ACHN (cell line): ENCODE measurements at places on chromosomes 13 and 19.

GRCh38 chr19:18424122-18424889 is 5.1 kb downstream of the SSBP4 start:
- DNase-seq: no peak

DNA sequence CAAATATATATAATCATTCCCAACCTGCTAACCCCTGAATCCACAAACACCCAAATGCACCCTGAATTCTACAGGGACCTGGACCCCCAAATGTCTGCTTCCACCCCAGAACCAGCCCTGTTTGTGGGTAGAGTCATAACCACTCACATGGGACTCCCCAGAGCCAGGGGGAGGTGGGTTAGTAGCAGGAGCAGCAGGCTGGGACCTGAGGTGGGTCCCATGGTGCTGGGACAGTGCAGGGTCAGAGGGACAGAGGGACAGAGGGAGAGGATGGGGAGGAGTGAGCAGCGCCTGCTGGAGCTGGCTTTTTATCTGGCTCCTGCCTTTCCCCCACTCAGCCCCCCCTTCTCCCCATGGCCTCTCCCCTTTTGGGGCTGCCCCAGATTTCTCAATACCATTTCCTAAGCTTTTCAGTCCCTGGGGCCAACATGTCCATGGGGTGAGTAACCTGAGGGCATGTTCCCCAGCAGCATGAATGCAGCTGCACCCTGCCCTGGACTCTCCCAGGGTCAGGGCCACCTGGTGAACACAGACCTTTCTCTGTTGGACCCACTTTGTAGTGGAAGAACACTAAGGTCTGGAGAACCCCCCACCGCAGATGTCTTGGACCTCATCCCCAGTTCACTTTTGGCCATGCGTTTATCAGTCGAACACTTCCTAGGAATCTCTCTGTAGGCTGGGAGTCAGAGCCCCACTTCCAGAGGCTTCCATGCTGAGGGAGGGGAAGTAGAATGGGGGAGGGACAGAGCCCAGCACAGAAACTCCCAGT is at the start of gene C3:
TSS of gene C3 (minus strand) at position 282 of the 769 bp plus-strand sequence. CDS start at position 221, 61 bp downstream.
- DNase-seq: peak; percentile 15

DNA sequence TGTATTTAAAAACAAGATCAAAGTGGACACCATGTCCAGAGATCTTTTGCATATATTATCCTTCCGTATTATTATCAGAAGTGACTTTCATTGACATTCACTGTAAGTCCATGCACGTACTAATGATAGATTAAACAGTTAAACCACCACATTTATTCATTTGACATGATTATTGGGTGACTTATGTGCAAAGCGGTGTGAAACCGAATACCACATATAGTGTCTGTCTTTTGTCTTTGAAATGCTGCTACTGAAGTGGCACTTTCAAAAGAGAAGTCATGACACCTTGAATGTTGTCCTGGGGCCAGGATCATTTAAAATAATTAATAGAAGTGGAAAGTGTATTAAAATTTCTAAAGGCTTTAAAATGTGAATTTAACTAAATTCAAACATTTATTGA is 100.1 kb downstream of the ERCC5 start:
- DNase-seq: no peak

GRCh38 chr13:46756977-46757376 is 40.0 kb downstream of the ESD start:
- no peak for DNase-seq

DNA sequence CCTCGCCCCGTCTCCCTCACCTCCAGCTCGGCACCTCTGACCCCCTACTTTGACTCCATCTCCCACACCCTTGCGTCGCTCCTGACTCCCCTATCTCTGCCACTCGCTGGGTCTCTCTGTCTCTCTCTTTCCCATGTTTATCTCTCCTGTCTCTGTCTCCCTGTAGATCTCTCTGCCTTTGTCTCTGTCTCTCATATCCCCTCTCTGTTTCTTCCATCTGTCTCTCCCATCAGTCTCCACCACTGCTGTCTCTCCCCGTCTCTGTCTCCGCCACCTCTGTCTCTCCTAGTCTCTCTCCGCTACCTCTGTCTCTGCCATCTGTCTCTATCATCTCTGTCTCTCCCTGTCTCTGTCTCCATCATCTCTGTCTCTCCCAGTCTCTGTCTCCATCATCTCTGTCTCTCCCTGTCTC is 12.4 kb upstream of the BBC3 start:
- no peak for DNase-seq

DNA sequence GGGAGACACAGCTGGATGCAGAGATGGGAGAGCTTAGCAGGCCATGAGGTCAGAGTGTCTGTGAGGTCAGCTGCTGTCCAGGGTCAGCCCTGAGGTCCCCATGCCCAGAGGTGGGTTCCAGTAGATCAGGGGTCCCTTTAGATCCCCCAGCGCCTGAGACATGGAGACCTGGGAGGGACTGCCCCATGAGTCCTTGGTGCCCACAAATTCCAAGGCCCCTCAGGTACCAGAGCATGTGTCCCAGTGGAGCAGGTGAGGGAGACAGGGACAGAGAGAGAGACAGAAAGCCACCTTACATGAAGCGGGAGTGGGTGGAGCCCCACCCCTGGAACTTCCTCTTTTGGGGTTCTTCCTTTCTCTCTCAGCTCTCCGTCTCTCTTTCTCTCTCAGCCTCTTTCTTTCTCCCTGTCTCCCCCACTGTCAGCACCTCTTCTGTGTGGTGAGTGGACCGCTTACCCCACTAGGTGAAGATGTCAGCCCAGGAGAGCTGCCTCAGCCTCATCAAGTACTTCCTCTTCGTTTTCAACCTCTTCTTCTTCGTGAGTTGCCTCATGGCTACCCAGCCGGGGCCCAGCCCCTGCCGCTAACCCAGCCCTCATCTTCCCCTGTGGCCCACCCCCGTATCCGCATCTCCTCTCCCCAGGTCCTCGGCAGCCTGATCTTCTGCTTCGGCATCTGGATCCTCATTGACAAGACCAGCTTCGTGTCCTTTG is at the start of gene CD37:
TSS of gene CD37 (plus strand) at position 336 of the 713 bp plus-strand sequence. CDS start at position 471, 135 bp downstream.
- DNase-seq: no peak

DNA sequence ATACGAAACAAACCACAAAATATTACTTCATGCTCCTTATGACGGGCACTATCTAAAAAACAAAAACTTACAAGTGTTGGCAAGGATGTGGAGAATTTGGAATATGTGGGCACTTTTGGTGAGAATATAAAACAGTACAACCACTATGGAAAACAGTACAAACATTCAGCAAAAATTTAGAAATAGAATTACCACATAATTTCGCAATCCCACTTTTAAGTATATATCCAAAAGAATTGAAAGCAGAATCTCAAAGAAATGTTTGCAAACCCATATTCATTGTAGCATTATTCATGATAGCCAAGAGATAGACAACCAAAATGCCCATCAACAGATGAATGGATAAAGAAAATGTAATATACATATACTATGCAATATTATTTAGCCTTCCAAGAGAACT is 1173.7 kb upstream of the PRR20A start:
- DNase-seq: no peak

DNA sequence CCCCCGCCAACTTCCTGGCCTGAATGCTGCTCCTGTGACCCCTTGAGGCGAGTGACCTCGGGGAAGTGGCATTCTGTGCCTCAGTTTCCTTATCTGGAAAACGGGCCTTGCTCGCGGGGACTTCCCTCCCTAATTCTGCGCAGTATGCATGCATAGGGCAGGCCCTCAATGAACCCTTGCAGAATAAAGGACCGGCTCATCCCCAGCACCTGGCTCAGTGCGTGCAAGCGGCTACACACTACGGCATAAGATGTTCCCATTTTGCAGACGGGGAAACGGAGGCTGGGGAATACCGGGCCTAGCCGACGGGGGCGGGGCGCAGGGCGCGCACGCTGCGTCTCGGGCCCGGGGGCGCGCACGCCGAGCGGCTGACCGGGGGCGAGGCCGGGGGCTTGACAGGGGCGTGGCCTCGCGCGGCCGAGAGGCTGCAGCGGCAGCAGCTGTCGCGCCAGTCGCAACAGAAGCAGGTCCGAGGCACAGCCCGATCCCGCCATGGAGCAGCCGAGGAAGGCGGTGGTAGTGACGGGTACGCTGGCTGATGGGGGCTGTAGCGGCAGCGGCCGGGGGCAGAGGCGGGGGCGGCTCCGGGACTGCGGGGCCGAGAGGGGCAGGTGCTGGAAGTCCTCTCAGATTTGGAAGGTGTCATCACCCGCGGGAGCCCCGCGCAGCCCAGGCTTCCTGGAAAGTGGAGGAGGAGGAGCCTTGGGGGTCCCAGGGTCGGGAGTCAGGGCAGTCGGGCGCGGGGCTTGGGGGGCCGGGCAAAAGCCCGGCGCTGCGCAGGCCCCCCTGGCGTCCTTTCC is at the start of gene PGPEP1:
TSS of gene PGPEP1 (plus strand) at position 409 of the 800 bp plus-strand sequence. CDS start at position 493, 84 bp downstream.
- peak; percentile 63 for DNase-seq

DNA sequence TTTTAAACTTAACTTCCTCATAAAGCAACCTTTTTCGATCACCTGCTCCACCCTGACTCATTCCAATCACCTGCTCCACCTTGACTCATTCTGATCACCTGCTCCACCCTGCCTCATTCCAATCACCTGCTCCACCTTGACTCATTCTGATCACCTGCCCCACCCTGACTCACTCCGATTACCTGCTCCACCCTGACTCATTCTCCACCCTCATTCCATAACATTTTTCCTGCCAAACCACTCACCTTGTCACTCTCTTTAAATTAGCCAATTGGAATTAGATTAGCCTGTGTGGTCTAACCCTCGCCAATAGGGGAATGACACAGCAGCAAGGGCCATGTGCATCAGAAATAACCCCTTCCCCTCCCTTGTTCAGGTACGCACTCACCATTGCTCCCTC is 31.9 kb upstream of the ZNF83 start:
- no peak for DNase-seq

GRCh38 chr13:67367399-67367798 is 137.3 kb upstream of the PCDH9 start:
- no peak for DNase-seq

DNA sequence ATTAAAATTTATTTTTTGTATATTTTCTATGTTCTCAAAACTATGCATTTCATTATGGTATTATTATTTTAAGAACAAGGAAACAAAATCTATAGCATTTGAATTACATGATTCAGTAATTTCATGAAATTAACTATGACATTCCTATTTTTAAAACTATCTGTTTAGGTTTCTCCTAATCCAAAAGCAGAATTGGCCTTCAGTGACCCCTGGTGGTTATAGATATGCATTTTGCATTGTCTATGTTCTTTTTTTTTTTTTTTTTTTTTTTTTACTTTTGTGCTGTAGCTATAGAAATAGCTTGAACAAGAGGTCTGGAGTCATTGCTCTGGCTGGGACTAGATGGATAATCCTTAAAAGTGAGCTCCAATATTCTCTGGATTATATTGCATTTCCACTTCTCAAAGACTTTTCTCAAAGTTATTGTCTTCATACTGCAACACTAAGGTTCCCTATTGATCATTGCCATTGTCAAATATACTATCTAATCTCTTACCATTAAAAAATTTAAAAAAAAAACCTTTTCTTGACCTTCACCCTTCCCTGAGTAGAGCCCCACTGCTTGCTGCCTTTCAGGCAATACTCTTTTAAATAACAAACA is 15.9 kb upstream of the DNAJC3 start:
- peak; percentile 47 for DNase-seq
